ENCODE measurements at places on chromosomes 12 and 14.

- no peak for DNase-seq
Measured at GRCh38 chr12:64082866-64083268, 139.2 kb downstream of the KICS2 start.

- DNase-seq: no peak
Measured at GRCh38 chr12:1587927-1588574, 6.3 kb downstream of the FBXL14 start.

DNA sequence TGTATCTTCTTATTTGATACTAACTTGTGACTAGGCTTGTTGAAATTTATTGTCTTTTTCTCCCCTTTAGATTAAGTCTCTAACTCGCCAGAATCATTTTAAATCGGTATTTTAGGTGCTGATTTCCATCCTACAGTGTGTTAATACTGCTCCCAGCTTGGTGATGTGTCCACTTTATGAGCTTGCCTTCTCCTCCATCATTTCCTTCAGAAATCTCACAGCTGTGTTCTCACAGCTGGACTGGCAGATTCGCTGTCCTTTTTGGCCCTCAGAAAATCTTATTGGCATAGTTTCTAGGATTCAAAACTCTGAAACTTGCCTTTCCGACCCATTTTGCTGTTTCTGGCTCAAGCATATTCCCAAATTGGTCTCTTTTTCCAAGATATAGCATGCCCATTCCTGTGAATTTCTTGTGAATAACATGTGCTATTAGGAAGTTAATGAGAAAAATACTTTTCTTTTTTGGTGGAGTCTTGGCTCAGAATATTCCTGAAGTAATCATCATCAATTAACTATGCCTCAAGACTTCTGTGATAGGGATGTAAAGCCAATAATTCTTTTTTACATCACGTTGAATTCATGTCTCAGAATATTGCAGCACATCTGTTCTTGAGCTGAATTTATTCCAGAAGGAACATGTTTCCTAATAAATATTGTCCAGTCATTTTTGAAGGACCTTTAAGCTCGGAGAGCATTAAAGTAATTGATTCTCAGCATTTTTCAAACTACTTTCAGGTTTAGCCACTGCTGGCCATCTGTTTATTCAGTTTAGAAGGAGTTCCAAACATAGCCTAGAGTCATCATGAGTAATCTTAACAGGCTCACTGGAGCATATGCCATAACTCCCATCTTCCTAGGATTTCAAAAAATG lies 50.0 kb upstream of the USP44 start:
- no peak for DNase-seq

- DNase-seq: no peak
Measured at GRCh38 chr12:106288494-106289195, 13.9 kb upstream of the TCP11L2 start.

GRCh38 chr14:61140872-61141271 lies 140.3 kb downstream of the TMEM30B start:
- DNase-seq: no peak

DNA sequence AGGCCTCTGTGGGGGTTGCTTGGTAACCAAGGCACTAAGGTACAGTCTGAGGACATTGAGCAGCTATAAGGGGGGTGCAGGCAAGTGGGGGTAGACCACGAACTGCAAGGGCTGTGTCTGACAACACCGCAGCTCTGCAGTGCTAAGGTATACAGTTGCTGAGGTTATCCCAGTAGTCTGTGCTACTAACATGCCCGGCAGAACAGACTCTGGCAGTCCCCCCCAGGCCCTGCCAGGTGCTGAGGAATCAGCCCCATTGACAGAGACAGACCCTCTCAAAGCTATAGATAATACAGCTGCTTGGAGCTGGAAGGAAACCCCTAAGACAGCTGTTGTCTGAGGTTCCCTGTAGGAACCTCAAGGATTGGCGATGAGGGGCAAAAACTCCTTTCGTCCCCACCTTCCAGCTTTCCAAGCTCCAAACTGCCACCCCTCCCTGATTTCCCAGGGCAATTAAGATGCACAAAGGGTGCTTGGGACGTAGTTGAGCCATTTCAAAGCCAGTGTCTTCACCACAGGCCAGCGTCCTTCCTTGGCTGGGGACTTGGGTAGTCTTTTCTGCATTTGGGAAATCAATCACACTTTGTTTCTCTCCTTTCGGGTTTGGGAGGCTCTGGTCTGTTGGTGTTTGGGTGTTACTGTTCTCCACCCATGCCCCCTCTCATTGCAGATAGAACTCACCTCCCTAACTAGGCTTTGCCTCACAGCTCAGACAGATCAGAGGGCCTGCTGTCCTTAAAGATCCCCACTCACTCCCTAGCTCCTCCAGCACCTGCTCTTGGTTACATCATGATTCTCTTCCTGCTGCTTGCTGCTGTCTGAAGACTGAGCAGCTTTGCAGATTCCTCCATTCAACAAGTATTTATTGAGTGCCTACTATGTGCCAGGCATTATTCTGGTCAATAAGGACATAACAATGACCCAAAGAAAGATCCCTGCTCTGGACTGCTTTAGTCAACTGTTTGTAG lies 2.0 kb upstream of the MYH7 start:
- no peak for DNase-seq

- peak; percentile 5 for DNase-seq
Measured at GRCh38 chr12:115871714-115872113, 405.8 kb downstream of the MED13L start.

DNA sequence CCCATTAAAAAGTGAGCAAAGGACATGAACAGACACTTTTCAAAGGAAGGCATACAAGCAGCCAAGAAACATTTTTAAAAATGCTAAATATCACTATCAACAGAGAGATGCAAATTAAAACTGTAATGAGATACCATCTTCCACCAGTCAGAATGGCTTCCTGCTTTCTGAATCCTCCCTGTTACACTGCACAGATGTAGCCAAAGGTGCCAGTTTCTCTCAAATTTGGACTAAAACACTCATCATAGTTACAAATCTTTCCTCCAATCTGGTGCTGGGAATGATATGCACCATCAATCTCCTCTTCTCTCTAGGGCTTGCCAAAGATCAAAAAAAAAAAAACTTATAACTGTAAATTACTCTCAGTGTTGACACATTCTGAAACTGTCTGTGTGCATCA lies 311.8 kb upstream of the CLEC14A start:
- DNase-seq: no peak

DNA sequence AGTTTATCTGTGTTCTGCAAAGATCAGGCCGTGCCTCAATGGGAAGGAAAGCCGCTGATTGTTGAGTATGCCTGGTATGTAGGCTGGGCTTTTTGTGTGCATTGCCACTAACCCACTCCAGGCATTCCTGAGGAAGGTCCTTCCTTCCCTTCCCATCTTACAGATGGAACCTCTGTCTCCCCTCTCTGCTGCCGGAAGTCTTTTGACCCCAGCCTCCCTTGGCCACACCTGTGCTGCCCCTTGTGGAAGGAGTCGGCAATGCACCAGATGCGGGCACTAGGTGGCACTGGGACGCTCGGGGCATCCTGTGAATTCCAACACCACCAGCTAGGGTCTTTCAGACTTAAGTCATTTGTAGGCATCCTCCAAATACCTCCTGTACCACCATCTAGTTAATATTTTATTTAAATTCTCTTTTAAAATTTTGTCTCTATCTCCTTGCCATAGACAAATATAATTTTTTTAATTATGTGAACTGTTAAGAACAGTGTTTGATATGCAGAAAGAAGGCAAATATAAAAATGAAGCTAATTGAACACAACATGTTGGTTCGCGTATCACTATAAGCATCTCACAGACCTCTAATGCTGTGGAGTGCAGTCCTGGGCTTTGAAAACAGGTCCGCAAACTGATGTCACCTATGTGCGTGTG lies 99.6 kb downstream of the RIN3 start:
- peak; percentile 54 for DNase-seq

DNA sequence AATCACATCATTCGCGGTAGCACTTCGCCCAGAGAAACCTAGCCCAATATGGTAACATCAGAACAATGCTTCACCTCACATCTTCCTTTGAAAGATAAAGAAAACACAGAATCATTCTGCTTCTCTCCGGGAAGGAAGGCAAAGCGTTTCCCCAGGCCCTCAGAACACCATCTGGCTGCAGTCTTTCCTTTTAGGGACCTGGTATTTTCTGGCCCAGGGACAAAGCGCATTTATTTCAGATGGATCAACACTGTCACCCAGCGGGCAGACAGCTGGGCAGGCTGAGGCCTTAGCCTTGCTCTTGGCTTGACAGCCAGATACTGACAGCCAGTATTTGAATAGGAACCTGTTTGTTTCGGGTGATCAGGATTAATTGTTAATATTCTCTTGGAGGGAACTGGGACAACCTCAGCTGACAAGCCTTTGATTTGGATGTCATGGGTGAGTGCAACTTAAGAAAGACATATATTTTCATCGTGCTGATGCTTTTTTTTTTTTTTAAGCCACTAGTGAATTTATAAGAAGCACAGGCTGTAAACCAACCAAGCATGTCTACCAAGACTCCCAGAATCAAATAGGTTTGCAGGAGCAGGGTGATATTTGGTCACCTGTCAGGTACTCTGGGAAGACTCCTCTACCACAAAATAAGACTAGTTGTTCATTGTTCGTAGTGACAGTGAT lies 118.9 kb downstream of the VEZT start:
- DNase-seq: peak; percentile 17

GRCh38 chr14:66944872-66945271 lies 244.4 kb upstream of the GARIN2 start:
- no peak for DNase-seq

GRCh38 chr14:96136371-96137005 lies 68.2 kb upstream of the BDKRB2 start:
- DNase-seq: no peak

DNA sequence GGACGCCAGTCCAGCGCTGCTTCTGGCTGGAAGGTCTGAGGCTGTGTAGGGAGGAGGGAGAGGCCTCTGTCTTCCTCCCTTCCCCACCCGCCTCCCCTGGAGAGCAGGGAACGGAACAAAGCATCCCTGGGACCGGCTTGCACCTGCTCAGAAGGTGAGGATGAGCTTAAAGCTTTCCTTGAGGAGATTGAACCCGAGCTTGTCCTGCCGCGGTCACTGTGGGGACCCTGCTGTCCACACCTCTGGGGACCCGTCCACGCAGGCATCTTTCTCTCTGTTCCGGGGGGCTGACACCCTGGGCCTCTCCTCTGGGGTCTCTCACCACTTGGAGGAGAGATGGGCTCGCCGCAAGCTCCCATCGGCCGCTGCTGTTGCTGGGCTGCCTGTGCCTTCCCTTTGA lies 33.2 kb upstream of the SFSWAP start:
- no peak for DNase-seq

- DNase-seq: no peak
Measured at GRCh38 chr12:94625531-94625930, 24.8 kb downstream of the TMCC3 start.

- no peak for DNase-seq
Measured at GRCh38 chr12:20514598-20514997, 146.3 kb downstream of the PDE3A start.

DNA sequence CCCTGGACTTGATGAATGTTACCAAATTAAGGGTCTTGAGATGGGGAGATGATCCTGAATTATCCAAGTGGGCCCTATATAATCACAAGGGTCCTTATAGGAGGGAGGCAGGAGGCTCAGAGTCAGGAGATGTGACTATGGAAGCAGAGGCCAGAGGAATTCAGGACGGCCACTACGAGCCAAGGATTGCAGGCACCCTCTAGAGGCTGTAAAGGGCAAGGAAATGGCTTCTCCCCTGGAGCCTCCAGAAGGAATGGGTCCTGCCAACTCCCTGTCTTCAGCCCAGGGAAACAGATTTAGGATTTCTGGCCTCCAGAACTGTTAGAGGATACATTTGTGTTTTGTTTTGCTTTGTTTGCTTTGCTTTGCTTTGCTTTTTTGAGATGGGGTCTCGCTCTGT lies 8.8 kb downstream of the BDKRB1 start:
- no peak for DNase-seq

DNA sequence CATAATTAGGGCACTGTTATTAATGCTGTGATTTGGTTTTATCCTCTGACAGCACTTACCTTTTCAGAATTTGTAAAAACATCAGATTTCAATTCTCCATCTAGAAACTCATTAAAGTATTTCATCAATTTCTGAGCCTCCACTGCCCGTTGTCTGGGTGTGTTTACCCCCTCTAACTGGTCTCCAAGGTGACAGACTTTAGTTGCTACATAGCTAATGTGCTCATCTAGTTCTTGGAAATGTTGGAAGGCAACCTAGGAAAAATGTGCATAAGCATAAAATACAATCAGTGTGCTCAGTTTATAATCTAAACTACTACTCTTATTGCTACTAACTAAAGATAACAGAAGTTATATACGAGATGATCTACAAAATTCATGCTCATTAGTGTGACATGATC lies 24.6 kb downstream of the EXOC5 start:
- no peak for DNase-seq

DNA sequence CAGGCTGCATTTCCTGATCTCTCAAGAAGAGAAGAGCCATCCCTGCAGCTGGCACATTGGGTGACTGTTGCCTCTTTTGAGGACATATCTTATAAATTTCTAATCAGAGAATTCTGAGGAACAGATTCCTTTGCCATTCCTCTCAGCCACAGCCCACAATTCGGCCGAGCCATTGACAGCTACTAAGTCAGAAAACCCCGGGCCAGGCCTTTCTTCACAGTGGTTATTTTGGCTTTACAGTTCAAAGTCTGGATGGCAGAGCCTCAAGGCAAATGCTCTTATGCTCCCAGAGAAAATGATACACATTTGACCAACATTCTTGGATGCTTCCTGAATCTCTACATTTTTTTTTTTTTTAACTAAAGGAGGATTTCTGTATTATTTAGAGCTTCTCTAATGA lies 138.4 kb upstream of the FRMD6 start:
- no peak for DNase-seq

DNA sequence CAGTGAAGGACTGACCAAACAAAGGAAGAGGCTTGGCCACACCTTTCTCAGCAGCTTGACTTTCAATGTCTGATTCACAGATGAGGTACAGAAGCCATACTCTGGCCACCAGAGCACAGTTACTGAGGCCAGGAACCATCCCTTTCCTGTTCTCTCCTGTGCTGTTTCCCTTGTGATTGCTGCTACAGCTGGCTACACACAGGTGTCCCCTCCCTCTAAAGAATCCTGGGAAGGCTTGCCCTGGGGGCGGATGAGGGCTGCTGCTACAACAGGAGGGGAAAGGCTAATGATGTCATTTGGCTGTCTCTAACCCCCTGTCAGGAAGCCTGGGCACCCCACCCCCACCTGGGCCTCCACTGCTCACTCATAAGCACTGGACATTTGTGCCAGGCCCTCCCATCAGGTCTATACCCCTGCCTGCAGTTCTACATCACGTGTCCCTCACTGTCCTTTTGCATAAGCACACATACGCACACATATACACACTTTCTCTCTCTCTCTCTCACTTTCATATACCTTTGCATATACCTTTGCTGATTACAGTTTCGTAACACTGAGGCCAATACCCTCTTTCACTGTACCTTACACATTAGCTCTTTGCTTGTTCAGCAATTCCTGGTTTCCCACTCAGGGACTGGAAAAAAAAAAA lies 41.4 kb downstream of the PRPF40B start:
- DNase-seq: no peak

DNA sequence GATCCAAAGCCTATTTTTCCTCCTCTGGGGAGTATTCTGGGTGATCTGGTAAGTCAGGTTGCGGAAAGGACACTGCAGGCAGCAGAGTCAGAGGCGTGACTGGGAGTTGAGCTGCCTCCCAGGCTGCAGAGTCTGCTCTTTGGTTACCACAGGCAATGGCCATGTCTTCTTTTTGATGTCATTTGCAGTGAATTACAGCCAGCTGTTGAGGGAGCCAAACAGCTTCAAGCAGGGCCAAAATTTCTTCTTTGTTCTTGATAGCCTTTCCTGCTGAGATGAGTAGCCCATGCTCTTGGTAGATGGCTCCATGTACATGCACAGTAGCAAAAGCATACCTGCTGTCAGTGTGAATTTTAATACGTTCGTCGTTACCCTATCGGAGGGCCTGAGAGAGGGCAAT lies 116.6 kb upstream of the PZP start:
- no peak for DNase-seq

Measured in hematopoietic multipotent progenitor cell treated with erythropoietin and hydrocortisone succinate and interleukin-3 and kit ligand, for 15 days (in vitro differentiated cells).